G401 (cell line): ENCODE measurements at places on chromosomes 7 and 10.

GRCh38 chr7:71615017-71615416 is 483.1 kb downstream of the GALNT17 start:
- DNase-seq: peak; percentile 98

- no peak for DNase-seq
Measured at GRCh38 chr7:140053812-140054539, 8.8 kb downstream of the PARP12 start.

DNA sequence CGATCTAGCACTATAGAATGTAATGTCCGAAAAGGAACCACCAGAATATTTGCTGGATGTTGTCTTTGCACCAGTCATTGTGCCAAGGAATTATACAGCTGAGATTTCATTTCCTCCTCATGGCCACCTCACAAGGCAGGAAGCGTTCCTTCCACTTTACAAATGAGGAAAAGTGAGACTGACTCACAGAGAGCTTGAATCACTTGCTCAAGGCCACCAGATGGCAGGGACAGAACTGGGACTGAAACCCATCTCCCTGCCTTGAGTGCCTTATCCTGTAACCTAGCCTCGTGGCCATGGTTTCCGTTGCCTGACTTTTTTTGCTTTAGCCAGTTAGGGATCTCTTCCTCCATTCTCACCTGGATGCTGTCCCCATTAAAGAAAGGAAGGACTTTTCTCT is 44.7 kb upstream of the PDZD8 start:
- no peak for DNase-seq

DNA sequence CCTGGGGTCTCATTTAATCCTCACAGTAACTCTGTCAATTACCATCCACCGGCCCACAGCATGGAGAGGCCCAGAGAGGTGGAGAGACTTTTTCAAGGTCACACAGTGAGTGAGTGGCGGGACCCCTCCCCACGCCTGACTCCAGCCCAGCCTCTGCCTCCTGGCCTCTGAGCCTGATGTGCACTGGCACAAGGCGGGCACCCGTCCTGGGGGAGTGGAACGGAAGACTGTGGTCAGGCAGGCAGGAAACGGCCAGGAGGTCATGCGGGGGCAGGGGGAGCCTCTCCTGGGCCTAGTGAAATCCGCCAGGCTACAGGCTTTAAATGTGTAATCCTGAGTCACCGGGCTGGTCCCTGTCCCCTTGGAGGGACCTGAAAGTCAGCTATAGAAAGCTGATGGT is 32.2 kb downstream of the ZCCHC24 start:
- DNase-seq: no peak

DNA sequence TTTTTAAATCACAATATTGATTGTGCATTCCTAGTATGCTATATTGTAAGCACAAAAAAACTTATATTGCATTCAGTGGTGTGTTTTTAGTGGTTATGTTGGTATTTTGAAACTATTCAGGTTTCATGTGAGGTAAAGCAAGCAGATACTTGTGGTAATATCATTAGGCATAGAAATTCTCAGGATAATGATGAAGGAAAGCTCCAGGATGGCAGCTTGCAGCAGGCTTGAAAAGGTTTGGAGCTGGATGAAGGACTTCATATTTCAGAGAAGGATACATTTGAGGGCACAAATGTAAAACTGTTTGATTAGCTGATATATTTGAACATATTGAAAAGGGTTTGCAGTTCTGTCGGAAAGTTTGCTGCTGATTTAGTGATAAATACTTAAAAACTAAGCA is 17.5 kb downstream of the TRIM24 start:
- DNase-seq: no peak

DNA sequence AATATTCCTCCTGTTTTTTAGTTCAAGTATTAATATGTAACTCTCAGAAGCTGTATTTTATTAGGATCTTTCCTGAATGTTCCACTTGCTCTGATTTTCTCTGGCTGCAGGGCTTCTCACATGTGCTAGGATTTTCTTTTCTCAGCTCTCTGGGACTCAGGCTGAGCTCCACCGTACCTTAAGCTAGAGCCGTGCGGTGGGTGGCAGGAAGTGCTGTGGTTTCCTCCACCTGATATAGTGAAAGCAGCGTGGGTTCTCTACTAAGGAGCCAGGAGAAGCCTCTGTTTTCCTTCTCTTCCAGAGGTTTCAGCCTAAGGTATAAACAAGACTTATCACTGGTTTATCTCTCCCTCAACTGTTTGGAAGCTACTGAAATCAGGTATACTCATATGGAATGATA is 433.6 kb downstream of the NRG3 start:
- DNase-seq: no peak

- DNase-seq: no peak
Measured at GRCh38 chr7:157983502-157984422, 603.9 kb downstream of the PTPRN2 start.

DNA sequence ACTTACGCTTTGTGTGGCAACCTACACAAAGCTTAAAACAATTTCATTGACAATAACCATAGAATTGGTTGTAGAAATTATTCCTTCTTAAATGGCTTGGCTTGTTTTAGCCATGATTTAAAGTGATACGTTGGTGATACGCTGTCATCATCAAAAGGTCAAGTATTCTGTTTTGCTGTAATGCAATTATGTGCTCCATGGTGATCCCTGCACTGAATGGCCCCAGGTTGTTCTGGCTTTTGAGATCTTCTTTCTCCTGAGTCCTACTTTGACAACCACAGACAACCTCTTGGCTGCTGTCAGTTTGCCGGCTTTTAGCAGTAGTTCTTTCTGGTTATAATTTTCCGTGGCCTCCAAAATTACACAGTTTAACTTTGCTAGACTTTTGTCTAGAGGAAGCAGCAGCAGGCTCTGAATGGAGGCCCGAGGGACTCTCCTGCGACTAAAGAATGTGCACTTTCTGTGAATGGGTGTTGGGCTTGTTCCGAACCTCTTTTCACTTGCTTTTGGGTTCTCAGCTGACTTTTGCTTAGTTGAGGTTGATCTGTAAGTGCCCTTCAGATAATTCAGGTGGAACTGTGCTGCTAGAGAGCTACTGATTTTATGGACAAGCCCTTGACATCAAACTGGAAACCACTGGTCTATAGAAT is 104.7 kb downstream of the TMEM178B start:
- DNase-seq: no peak

DNA sequence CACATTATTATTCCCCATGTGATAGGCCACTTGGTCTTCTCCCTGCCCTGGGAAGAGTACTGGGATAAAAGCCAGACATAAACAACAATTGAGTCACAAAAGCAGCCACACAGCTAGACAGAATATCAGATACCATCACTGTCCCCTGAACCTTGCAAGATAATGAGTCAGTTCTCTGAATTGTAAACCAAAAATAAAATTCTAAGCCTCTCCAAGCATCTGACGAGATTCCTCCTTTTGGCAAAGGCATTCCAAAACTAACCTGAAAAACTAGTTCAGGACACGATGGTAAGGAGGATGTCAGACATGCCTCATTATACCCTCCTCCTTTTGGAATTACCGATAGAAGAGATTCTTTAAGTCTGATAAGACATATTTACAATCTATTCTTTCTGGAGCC is 450.7 kb downstream of the HTR7 start:
- no peak for DNase-seq

- peak; percentile 44 for DNase-seq
Measured at GRCh38 chr7:157010588-157011332, at the start of gene MNX1. Gene MNX1, minus strand, starts transcription at chr7:157010663. Its CDS starts 313 bp downstream, at chr7:157010350.

DNA sequence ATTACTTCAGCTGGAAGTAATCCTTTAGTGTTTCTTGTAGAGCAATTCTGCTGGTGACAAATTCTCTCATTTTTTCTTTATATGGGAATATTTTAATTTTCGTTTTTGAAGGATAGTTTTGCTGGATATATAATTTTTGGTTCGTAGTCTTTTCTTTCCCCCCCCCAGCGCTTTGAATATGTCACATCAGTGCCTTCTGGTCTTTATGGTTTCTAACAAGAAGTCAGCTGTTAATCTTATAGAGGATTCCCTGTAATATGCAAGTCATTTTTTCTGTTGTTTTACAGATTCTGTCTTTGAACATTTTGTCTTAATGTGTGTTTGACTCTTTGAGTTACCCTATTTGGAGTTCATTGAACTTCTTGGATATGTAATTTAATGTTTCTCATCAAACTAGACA is 96.3 kb downstream of the SDK1 start:
- DNase-seq: no peak

DNA sequence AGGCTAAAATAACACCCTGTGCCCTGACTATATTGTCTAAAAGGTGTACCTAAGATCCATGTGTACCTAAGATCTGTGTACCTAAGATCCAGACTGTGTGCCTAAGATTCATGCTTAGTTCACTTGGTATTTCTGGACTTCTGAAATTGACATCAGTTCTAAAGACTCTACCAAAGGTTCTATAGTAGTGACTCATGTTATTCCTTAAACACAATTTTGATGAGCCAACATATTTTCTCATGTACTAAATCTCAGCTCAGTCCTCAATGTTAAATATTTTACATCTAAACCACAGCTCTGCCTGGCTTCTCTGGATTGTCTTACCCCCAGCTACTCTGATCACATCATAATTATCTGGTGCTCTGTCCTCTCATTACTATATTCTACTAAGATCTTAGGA is 802.3 kb upstream of the SORCS1 start:
- DNase-seq: no peak

GRCh38 chr7:21939136-21939857 is 6.4 kb downstream of the CDCA7L start:
- DNase-seq: peak; percentile 48

DNA sequence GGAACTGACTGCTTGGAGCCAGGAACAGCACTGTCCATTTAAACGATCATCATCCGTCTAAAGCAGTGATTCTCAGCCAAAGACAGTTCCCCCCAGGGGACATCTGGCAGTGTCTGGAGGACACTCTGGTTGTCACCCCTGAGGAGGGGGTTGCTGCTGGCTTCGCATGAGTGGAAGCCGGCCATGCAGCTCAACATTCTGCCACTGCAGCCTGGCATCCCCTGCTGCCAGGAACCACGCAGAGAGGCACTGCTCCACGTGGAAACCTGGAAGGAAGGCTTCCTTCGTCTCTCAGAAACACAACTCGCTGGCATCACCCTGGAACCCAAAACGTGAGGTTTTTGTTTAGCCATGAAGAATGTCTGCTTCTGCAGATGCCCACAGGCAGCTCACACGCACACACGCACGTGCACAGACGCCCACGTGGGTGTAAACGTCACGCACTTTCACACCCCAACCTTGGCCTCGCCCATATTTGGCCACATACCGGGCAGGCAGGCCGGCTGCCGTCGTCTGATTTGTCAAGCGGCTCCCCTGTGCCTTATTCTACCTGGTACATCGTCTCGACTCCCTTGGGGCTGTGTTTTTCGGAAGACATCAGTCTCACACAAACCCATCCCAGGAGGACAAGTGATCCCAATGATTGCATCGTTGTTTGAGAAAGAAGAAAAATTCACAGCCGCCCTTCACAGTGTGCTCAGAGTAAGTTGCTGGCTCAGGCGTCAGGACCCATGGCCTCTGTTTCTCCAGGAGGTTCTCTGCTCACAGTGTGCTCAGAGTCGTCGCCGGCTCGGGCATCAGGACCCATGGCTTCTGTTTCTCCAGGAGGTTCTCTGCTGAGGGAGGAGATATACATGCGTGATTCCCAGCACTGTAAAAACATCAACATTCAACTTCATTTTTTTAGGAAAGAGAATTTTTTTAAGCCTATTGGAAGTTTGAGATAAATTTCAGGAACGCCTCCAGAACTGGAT is 127.2 kb upstream of the PPP2R2D start:
- DNase-seq: no peak

- no peak for DNase-seq
Measured at GRCh38 chr10:61758433-61758832, 95.7 kb downstream of the CABCOCO1 start.

- DNase-seq: no peak
Measured at GRCh38 chr10:86310291-86310690, 56.3 kb downstream of the GRID1 start.

- DNase-seq: peak; percentile 43
Measured at GRCh38 chr7:2821161-2821841, 22.8 kb downstream of the GNA12 start.

GRCh38 chr7:5831196-5831595 is 49.4 kb upstream of the OCM start:
- no peak for DNase-seq

GRCh38 chr10:15545884-15546283 is 173.8 kb downstream of the ITGA8 start:
- DNase-seq: no peak

DNA sequence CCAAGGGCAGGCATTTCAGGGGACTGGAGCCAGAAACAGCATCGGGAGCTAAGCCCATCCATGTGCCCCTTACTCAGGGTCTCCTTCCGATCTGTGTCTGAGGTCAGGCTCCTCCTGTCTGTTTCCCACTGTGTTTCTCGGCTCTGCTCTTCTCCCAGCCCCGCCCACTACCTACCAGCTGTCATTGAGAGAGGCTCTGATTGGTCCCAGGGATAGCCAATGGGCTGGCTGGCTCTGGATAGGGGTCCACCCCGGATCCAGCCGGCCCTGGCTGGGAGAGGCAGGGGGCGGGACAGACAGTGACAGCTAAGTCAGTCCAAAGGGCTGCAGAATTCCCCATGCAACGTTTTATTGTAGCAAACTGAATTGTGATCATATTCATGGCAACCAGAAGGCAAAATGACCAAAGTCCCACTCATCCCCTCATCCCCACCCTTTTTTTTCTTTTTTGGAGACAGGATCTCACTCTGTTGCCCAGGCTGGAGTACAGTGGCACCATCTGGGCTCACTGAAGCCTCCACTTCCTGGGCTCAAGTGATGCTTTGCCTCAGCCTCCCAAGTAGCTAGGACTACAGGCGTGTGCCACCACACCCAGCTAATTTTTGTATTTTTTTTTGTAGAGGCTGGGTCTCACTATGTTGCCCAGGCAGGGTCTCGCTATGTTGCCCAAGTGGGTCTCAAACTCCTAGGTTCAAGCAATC is 76.3 kb downstream of the CLIP2 start:
- DNase-seq: peak; percentile 62

DNA sequence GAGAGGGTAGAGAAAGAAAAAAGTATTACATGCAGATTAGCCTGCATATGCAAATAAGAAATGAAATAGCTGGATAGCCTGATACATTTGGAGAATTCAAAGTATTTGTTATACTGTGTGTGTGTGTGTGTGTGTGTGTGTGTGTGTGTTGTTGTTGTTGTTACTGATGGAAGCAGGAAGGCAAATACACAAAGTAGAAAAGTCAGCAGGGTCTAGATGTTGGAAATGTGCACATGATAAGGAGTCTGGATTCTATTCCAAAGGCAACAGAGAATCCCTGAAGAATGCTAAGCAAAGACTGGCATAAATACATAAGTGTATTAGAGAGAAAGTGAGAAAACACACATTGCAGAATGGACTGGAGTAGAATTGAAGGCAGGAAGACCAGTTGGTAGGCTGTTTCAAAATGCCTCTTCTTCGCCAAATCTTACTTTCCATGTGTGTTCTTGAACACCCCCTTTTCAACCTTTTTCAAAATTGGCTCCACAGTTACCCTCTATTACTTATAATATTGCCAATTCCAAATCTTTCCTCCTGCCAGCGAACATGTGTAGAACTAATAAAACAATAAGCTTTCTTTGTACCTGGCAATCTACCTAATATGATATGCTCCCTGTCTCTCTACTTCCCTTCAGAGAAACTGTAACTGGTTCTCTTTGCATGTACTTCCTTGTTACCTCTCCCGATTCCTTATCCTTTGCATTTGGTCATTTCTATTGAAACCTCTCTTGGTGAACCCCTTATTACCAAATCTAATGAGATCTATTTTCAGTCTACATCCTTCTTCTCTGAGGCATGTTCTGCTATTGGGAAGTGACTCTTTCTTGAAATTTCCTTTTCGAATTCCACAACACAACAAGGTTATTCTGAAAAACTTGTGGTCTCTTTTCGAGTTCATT is 6.2 kb downstream of the CPED1 start:
- DNase-seq: no peak

- peak; percentile 8 for DNase-seq
Measured at GRCh38 chr7:101058355-101058754, 26.9 kb upstream of the TRIM56 start.
